ENCODE measurements at places on chromosomes 13 and 19.

GRCh38 chr13:63075126-63075525, 1659.5 kb upstream of the PCDH20 start:
- DNase-seq, result no peak

DNA sequence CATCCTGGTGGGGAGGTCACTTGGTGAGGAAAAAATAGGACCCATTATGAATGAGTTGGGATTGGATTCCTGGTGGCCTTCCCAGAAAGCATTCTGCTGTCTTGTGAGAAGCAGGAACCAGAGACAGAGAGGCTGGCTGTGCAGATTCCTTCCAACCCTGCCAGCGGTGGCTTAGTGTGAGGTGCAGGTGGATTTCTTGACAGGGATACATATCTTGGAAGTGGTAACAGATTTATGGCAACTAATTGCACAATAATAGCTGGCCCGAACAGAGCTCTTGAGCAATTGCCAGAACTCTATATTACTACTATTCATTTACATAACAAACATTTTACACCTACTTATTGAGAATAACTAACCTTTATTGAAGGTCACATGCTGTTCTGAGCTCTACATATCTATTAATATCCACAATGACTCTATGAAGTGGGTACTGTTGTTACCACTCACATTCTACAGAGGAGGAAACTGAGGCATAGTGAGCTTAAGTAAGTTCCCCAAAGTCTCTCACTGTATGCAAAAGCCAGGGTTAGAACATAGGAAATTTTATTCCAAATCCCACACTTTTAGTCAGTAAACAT, 173.9 kb upstream of the SERP2 start:
- DNase-seq, result no peak

- no peak for DNase-seq
These were observed 326.1 kb upstream of the TSHZ3 start for GRCh38 chr19:31675193-31675913.

- DNase-seq, result no peak
These were observed 1.5 kb upstream of the CEBPA start for GRCh38 chr19:33303791-33304345.

GRCh38 chr13:39123578-39123977, 85.3 kb downstream of the NHLRC3 start:
- no peak for DNase-seq

DNA sequence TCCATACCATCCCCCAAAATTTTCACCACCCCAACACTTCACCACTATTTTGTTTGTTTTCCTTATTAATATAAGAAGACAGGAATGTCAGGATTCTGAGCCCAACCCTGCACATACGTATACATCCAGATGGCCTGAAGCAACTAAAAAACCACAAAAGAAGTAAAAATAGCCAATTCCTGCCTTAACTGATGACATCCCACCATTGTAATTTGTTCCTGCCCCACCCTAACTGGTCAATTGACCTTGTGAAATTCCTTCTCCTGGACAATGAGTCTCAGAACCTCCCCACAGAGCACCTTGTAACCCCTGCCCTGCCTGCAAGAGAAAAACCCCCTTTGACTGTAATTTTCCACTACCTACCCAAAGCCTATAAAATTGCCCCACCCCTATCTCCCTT, 132.5 kb downstream of the ZNF675 start:
- no peak for DNase-seq

DNA sequence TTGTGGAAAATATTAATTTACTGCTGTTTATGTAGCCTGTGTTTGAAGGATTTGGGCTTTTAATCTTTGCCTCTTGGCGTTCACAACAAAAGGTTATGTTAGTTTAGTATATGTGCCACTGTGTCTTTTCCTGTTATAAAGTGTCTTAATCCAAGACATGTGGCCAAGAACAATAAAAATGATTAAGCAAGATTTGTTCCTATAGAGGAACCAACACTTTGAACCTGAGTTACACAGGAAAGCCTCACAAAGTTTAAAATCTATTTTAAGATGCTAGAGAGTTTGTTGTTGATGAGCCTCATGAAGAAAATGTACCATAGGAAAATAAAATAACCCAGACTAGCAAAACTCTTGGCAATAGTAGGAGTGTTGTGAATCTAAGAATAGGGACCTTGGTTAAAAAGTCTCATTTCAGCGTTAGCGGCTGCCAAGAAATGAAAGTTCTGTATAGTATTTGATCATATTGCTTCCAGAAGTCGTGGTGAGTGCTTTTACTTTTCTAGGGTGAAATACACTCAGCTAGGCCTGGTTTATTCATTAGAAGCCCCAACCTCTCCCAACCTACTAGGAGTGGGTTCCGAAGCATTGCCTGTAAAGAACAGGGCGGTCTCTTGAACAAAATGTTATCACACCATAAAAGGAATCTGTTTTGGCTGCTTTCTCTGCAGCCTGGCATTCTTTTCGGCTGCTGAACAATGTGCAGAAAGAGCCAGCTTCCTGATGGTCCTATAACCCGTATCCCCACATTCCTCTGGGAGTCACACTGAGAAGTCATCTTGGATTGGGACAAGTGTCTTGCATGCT, 102.6 kb downstream of the LRCH1 start:
- DNase-seq, result no peak

DNA sequence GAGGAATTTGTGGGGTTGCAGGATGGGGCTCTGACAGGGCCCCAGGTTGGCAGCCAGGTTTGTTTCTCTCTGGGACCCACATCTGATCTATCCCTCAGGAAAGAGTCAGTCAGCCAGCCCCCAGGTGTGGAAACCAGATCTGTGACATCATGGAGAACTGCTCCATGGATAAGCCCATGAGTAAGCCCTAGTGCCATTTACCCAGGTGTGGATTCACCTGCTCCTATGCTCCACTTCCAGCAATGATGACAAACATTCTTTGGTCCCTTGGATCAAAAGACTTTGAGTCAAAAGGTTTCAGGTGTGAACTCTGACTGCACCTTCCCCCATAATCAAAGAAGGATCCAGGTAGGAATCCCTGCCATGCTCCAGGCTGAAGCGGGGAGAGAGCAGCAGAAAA, 26.9 kb upstream of the IGFL4 start:
- DNase-seq, result no peak

DNA sequence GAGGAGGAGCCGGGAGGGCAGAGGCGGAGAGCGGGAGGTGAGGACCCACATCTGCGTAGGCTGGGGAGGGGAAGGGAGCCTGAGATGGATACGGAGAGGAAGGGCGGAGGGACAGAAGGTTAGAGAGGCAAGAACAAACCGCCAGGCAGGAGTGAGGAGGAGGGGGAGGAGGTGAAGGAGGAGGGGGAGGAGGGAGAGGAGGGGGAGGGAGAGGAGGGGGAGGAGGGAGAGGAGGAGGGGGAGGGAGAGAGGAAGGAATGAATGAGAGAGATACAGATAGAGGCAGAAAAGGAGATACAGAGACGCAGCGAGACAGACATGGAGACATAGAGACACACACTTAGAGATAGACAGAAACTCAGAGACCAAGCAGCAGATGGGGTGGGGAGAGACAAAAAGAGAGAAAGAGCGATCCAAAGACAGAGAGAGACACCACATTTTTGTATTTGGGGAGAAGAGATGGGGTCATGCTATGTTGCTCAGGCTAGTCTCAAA, 782 bp upstream of the CA11 start:
- DNase-seq, result no peak

DNA sequence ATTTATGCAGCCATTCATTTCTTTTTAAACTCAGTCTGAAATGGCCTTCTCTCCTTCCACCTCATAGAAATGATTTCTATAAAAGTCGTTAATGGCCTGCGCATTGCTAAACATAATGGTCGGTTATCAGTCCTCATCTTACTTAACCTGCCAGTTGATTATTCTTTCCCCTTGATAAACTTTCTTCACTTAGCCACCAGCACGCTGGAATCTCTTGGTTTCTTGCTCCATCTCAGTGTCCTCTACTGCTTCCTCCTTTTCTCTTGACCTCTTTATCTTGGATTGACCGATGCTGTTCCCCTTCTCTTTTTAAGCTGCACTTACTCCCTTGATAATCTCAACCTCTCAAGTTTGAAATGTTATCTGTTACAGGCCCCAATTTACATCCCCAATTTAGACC, 12.2 kb upstream of the CLC start:
- DNase-seq, result no peak

DNA sequence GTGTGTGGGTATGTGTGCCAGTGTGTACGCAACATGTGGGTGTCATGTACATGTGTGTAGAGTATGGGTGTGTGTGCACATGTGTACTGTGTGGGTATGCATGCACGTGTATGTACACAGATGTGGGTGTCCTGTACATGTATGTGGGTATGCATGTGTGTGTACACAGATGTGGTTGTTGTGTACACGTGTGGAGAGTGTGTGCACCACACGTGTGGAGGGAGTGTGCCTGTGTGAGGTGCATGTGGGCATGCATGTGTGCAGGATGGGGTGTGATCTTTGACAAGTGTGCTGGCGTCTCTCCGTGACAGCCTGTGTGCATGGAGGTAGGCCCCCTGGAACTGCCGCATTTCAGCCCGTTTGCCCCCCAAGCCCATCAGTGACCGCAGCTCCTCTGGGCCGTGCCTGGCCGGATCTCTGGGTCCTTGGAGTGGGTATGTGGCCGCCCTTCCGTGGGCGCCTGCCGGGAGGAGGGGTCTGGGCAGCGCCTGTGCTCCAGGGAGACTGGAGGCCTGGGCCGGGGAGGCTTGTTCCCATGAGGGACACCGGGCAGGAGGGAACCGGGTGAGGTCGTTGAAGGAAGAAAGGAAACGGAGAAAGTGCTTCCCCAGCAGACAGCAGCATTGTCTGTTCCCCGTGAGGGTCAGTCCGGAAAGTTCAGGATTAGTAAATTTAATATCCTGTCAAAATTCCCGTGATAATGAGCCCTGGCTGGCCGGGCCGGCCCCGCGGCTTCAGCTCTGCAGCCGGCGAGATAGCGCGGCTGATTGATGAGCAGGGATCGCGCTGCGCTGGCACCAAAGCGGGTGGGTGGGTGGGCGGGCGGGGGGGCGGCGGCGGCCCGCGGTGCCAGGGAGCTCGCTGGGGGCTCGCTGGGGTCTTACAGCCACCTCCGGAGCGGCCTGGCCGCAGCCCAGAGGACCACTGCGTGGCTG, 91.1 kb upstream of the SOX1 start:
- DNase-seq, result no peak

- no peak for DNase-seq
These were observed 24.4 kb downstream of the EEF1AKMT1 start for GRCh38 chr13:20749377-20749776.

- DNase-seq, result no peak
These were observed 12.3 kb upstream of the ZBTB32 start for GRCh38 chr19:35692010-35692409.

DNA sequence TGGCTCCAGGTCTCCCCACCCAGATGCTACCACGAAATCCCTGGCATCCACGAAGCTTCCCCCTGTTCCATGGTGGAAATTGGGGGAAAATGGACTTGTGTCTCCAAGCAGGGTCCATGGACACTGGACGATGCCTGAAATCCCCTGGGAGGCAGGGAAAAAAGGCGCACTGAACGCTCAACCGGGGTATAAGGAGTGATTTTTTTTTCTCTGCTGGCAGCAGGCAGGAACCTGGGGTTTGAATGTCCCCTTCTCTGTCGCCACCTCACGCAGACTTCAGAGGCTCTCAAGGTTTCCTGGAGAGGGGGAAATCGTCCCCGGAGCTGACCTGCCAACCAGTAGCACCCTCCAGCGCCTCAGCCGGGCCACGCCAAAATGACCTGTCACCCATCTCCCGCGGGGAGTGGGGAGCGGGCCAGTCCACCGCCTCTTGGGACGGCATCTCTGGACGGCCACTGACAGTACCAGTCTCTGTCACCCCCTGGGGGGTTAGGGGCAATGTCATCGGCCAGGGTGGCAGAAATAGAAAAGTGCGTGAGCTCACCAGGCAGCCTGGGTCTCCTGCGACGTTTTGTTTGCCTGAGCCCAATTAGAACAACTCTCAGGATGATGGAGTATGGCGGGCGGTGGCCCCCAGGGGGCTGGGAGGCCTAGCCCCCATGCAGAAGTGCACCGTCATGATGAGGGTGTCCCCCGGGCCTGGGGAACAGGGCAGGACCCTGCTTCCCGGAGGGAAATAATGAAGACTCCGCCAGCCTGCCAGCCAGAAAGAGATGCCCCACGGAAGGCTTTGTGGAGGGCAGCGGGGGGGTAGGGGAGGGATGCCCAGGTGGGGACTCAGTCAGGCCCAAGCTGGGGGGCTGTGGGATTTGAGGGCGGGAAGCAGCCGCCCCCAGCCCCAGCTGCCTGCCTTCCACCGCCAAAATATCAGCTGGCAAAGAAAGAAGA, 2.6 kb downstream of the PTPRS start:
- no peak for DNase-seq

- no peak for DNase-seq
These were observed 547.5 kb upstream of the SPRY2 start for GRCh38 chr13:80888390-80888789.

Measured in stimulated activated naive CD8-positive, alpha-beta T cell treated with anti-CD3 and anti-CD28 coated beads, Interleukin-15, amount 100 ng/mL, for 72 hours (primary cell).